Stimulated activated CD8-positive, alpha-beta memory T cell treated with anti-CD3 and anti-CD28 coated beads, Interleukin-4, amount 100 ng/mL, for 4 hours (primary cell): ENCODE measurements at places on chromosomes 4 and X.

DNA sequence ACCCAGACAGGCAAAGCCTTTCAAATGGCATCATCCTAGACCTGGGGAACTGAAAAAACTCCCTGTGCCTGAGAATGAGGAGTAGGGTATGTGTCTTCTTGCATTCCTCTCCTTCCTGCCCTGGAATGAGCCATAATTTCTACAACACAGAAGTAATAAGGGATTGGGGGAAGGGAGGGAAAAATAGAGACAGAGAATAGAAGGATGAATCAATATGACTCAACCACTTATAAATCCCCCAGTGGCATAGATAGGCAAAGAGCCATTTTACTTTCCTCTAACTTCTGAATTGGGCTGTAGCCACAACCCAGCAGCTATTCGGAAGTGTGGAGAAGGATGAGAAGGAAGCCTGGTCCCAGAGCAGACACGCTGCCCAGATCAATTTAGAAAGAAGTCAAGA, 99.9 kb downstream of the NHS start:
- DNase-seq: no peak

DNA sequence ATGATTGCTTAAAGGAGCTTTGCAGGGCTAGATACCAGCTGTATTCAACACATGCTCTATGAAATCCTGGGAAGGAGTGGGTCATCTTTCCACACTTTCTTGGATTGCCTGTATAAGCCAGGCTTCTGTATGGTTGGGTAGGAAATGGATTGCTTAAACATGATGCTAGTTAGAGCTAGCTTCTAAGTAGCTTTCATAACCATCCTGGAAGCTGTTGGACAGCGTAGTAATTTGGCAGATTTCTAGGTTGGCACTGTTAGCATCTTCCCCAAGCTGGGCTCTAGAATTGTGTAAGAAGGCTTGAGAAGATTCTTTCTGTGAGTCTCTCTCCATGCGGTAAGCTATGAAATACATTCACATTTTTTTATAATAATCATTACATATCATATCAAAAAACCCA, 127.3 kb downstream of the LINC00632 start:
- DNase-seq: no peak

- DNase-seq: no peak
Measured at GRCh38 chrX:106972896-106973295, 27.1 kb downstream of the MORC4 start.

GRCh38 chr4:4492161-4492847, 49.5 kb downstream of the STX18 start:
- no peak for DNase-seq

DNA sequence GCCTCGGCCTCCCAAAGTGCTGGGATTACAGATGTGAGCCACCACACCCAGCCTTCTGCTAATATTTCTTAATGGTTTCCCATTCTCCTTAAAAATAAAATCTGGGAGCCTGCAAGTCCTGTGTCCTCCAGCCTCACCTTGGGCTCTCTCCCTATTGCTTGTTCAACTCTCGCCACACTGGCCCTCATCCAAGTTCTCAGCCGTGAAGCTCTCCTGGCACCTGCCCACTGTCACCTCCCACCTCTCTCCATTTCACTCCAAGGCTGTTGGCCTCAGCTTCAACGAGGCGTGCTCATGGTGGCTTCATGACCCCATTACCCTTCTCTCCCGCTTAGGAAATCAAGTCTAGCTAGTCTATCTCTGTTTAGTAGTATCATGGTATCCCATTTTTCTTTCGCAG, 9.5 kb upstream of the ETNPPL start:
- no peak for DNase-seq
